MV-4-11 (cell line): ENCODE measurements at places on chromosomes 11 and 22.
A peak's percentile ranks its signal among the peaks of the same experiment; 100 is the strongest.

DNA sequence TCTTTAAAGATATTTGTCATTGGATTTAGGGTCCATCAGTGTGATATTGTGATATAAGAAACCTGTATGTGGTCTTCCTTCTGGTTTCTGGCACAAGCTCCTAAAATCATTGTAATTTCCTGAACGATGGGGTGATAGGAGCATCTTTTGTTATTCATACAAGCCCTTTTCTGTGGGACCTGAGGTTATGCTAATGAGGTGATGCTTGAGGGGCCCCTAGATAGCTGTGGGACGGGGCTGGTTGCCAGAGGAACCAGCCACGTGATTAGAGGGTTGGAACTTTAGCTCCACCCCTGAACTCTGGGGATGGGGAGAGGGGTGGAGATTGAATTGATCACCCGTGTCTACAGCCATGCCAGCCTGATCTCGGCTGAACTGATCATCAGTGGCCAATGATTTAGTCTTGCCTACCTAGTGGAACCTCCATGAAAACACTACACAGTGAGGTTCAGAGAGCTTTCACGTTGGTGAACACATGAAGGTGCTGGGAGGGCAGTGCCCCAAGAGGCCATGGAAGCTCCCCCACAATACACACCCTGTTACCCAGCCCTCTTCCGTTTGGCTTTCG, 62.8 kb downstream of the BCR start:
- DNase-seq = no peak

- DNase-seq = peak; percentile 41
Observed at GRCh38 chr11:34899633-34900016, 16.6 kb downstream of the APIP start.

DNA sequence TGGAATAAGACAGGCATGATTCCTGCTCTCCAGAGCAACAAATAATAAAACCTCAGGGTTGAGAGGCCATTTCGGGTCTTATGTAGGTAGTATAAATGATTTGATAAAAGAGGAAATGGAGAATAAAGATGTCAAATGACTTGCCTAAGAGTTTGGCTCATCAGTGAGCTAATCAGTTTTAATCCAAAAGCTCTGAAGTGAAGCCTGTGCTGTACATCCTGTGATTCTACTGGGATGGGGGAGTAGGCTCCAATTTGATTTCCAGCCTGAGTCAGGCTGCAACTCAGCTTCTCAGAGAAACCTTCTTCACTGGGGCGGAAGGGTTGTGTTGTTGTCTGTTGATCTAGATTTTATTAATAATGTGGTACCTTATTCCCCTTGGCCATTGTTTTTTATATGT, 192.2 kb upstream of the SORL1-AS1 start:
- DNase-seq = no peak

DNA sequence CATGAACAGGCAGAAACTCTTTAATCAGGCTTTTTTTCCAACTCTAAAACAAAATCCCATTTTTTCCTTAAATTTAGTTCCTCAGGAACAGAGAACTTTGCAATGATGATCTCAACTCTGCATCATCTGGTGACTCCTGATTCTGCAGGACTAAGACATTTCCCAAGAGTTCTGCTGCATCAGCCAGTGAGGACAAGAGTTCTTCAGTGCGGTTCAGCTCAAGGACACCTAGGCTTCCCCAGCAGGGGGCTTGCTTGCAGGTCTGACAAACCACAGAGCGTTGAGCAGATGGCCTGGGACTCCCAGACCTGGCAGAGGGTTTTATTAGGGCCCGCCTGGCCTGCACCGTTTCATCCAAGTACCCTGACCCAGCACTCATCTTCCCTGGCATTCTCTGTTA, 6.4 kb downstream of the CDCA5 start:
- no peak for DNase-seq

DNA sequence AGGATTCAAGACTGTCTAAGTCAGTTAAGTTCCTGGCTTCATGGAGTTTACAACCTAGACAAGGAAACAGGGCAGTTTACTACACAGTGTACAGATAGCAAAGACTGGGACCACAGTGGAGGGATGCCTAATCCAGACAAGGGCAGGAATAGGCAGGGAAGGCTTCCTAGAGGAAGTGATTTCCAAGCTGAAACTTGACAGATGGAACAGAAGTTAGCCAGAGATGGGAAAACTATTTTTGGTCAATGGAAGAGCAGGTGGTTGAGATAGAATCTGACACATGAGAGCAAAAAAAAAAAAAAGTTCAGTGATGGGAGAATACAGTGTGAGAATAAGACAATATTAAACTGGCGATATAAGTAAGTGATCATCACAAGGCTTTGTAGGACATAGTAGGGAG, 1.3 kb downstream of the COA4 start:
- no peak for DNase-seq

DNA sequence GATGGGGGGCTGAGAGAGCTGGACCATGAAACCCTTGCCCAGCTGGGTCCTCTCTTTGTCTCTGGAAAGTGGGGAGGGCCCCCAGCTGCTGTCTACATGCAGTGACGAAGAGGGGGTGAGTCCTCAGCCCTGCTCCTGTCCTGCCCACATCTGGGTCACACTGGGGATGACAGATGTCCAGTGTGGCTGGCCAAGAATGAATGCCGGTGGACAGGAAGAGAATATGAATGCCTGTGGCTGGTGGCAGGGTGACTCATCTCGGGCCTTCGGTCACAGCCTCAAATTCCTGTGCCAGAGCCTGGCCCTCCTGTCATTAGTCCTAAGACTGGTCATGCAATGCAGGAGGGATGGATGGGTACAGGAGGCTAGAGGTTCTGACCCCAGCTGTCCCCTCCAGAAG, 2.2 kb upstream of the PNPLA3 start:
- peak; percentile 53 for DNase-seq

DNA sequence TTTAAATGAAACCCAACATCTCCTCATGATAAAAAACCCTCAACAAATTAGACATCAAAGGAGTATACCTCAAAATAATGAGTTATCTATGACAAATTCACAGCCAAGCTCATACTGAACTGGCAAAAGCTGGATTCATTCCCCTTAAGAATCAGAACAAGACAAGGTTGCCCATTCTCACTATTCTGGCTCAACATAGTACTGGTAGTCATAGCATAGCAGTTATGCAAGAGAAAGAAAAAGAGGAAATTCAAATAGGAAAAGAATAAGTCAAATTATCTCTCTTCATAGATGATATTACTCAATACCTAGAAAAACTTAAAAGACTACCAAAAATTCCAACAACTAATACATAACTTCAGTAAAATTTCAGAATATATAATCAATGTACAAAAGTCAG, 29.4 kb upstream of the XKR3 start:
- DNase-seq = peak; percentile 49

- DNase-seq = no peak
Observed at GRCh38 chr11:70164705-70165104, 38.4 kb upstream of the FADD start.

GRCh38 chr11:76664578-76665061, 5.9 kb downstream of the LRRC32 start:
- DNase-seq = no peak

GRCh38 chr11:112100462-112100861, 13.8 kb downstream of the SDHD start:
- DNase-seq = no peak

GRCh38 chr22:48523091-48523490, 1304.6 kb downstream of the BRD1 start:
- DNase-seq = no peak

- DNase-seq = no peak
Observed at GRCh38 chr22:38850399-38850798, 6.6 kb upstream of the NPTXR start.

GRCh38 chr11:97280347-97280746, 890.5 kb downstream of the JRKL start:
- DNase-seq = no peak

GRCh38 chr11:47506795-47507562, 46.0 kb downstream of the CELF1 start:
- DNase-seq = peak; percentile 33

DNA sequence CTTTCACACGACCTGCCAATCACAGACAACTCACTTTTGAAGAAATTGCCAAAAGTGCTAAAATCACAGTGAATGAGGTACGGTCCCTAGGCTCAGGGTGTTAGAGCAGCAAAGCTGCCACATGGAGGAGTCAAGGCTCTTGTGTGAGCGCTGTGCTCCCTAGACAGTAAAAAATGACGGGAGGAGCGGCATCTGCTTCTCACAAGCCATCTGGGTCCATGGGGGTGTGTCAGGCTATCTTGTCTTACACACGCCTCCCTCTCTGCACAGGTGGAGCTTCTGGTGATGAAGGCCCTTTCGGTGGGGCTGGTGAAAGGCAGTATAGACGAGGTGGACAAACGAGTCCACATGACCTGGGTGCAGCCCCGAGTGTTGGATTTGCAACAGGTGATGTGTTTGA, 14.8 kb downstream of the PSMD13 start:
- no peak for DNase-seq

GRCh38 chr22:17085277-17086181, 729 bp downstream of the IL17RA start:
- DNase-seq = no peak

DNA sequence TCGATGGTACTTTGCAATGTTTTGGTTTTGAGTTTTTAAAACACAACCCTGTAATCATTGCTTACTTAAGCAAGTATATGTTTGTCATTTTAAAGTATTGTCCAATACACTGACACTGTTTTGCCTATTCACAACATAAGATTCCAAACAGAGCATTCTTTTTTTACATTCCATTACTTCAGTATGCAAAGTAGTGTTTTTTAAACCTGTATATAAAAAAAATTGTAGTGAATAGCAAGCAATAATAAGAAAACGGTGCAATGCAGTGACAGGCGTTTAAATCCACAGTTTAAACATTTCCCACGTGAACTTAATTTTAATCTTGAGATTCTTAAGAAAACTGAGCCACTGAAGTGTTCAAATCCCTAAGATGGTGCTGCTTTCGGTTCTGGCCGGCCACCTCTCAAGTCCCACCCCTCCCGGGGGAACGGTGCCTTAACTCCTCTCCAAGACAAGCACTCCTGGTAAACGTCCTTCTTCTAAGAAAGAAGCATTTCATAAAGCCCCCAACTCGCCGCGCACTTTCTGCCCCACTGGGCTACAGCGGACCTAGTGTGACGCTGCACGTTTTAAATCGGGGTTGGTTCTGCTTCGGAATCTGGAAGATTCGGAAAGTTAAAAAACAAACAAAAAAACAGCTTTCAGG, 2.9 kb downstream of the PGR start:
- DNase-seq = no peak

- DNase-seq = peak; percentile 67
Observed at GRCh38 chr11:35852056-35852455, 91.8 kb upstream of the LDLRAD3 start.

DNA sequence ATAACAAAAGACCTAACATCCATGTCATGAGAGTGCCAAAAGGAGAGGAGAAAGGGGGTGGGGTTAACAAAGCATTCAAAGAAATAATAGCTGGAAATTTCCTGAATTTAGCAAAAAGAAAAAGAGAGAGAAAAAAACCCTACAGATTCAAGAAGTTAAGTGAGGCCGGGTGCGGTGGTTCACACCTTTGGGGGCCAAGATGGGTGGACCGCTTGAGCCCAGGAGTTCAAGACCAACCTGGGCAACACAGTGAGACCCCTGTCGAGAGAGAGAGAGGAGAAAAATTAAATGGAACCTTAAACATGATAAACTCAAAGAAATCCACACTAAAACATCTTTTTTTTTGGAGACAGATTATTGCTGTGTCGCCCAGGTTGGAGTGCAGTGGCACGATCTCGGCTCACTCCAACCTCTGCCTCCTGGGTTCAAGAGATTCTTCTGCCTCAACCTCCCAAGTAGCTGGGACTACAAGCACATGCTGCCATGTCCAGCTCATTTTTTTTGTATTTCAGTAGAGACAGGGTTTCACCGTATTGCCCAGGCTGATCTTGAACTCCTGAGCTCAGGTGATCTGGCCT, 8.9 kb upstream of the CLDN5 start:
- no peak for DNase-seq

DNA sequence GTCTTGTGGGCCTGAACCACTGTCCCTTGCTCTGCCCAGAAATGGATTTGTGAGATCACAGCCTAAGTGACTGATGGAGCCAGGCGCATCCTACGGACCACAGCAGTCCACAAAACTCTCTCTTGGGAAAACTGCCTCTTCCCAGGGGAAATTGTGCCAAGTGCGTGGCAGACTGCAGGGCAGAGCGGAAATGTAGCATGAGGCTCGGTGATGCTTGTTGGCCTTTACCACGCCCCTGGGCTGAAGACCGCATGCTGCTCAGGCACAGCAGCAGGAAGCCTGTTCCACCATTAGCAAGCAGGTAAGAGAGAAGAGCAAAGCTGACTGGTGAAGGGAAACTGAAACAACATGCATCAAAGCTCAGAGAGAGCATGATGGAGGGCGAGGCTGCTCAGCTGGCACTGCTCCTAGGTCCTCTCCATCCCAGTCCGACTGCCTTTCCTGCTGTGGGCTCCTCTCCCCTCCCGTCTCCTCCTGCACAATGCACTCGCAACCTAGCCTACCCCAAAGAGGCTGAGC, 26.5 kb upstream of the SCARF2 start:
- no peak for DNase-seq

- no peak for DNase-seq
Observed at GRCh38 chr22:42247596-42247995, 22.9 kb downstream of the TCF20 start.

DNA sequence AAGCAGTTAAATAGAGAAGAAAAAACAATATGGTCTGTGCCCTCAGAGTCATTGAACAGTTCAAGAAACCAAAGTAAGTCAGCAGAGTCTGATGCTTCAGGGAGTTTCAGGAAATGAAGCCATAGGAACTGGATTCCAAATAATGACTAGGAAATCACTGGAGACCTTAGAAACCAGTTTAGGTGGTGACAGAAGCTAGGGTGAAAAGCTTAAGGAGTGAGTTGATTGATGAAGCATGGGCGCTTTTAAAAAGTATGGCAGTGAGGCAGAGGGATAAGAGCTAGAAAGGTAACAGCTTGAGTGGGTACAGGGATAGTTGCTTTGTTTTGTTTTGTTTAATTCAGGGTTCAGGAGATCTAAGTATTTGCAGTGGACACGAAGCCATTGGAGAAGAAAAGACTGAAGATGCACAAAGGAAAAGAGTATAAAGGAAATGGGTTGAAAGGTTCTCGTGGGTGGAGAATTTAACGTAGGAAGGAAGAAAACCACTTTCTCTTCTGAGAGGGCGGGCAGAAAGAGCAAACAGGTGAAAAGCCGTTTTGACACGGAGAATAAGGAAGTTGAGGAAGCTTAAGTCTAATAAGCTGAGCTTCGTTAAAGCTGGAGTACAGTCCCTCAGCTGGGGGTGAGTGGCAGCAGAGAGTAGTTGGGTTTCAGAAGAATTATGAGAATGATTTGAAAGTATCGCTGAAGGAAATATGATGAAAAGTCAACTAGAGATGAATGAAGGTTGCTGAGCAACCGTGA, 14.8 kb downstream of the SGSM3 start:
- DNase-seq = peak; percentile 61
